DND-41 (cell line): ENCODE measurements at places on chromosomes 6 and 20.

DNA sequence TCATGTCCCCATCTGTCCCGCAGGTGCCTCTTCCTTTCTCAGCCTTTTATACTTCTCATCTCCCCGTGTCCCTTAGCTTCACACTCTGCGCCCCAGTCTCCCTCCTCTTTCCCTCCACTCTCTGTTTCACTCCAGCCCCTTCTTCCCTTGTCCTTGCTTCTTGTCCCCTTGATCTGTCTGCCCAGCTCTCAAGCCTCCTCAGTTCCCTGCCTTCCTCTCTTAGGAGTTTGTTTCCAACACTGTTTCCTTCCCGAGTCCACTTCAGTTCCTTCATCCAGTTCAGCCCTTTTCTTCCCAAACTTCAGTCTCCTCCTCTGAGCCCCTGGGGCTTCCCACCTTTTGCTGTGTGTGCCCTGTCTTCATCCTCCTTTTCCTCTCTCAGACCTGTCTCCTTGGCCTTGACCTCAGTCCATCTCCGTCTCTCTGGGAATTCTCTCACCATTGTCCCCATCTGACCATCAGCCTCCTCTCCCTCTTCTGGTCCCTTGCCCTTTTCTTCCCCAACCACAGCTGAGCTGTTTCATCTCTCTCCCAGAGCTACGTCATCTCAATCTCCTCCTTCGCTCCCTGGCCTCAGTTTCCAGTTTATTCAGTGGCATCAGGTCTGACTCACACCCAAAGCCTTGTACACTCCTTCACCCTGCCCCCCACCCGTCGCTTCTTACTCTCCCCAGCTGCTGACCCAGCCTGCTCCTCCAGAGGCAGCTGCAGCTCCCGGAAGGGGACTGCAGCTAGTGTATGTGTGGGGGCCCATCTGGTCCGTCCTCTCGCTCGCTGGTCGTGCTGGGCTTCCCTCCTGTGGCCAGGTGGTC lies 2.7 kb upstream of the DDR1 start:
- DNase-seq: no peak

- DNase-seq: no peak
Observed at GRCh38 chr6:2047855-2048254, 197.6 kb downstream of the GMDS start.

GRCh38 chr6:143064271-143064670 lies 3.6 kb downstream of the AIG1 start:
- no peak for DNase-seq

DNA sequence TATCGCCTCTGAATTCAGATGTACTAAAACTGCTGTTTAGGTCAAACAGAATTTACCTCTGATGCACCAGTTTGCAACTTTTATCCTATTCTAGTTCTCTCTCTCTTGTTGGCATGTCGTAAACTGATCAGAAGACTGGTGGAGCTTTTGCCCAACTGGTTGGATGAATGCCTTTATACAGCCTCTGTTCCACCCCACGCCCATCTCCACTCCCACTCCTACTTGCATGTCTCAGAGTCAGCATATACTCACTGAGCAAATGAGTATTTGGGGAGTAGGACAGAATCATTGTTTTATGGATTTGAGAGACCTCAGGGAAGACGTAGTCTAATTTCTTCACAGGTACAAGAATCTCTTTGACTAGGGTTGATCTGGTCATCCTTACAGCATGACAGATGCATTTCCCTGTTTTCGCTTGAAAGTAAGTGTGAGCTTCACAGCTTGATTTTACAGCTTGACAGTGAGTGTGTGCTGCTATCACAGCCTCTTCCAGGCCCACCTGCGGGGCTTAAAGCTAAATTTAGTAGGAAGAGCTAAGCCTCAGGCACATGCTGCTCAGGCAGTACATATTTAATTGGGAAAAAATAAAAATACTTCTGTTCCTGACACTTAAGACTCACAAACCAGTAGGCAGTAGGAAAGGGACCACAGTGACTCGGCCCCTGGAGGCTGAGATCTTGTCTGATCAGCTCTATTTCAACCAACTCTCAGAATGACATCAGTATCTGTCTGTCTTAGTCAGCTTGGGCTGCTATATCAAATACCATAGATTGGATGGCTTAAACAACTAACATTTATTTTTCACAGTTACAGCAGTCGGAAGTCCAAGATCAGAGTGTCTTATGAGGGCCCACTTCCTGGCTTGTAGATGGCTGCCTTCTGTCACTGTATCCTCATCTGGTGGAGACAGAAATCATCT lies 30.4 kb downstream of the TRMT6 start:
- DNase-seq: no peak

- DNase-seq: peak; percentile 70
Observed at GRCh38 chr6:125780540-125781313, 10.0 kb upstream of the NCOA7 start.

DNA sequence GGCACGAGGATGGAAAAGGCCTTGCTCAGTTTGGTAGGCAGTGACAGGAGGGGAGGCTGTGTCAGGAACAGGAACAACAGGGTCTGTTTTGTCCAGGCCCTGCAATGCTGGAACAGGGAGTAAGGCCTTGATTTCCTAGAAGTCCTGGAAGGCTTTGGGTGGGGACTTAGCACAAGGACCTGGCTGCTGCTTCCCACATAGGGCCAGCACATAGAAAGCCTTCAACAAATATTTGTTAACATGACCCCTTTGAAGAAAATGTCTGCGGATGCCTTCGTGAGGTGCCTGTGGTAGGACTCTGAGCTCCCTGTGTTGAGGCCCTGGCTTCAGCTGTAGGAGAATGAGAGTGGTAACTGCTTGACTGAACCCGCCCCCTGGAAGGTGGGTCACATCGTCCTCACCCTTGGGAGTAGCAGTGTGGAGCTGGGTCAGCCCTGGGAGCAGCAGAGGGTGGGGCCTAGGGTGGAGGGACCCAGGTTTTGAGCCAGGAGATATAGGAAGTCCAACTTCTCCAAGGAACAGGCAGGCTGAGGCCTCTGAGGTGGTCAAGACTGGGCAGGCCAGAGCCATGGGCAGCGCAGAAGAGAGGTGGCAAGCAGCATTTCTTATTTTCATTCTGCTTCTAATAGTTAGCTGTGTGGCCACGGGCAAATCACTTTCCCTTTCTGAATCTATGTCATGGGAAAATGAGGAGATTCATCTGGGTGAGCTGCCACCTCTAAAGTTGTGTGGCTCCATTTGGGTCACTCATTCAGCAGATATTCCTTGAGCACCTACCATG lies 50.0 kb downstream of the CNBD2 start:
- DNase-seq: no peak

DNA sequence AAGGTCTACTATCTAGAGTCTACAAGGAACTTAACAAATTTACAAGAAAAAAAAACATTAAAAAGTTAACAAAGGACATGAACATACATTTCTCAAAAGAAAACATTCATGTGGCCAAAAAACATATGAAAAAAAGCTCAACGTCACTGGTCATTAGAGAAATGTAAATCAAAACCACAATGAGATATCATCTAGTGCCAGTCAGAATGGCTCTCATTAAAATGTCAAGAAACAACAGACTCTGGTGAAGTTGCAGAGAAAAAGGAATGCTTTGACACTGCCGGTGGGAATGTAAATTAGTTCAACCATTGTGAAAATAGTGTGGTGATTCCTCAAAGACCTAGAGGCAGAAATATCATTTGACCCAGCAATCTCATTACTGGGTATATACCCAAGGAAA lies 48.3 kb downstream of the OGFRL1 start:
- DNase-seq: no peak

GRCh38 chr6:69816026-69816425 lies 19.2 kb upstream of the LMBRD1 start:
- DNase-seq: no peak

- peak; percentile 75 for DNase-seq
Observed at GRCh38 chr6:75208298-75209183, 2.7 kb upstream of the COL12A1 start.

DNA sequence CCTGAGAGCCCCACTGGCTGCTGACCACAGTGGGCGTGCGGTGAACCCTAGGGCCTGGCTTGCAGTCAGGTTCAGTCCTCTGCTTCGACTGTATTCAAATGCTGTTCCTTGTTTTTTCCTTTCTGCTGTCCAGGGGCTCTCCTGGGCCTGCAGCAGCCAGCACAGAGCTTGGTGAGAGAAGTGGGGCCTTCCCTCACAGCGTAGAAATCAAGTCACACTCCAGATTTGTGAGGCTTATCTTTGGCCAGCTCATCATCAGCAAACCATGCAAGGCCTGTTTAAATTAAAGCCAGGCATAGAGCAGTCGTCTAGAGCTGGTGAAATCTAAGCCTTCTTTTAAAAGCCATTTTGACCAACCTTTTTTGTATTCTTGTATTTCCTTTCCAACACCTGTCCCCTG lies 8.4 kb downstream of the FAM120B start:
- no peak for DNase-seq

DNA sequence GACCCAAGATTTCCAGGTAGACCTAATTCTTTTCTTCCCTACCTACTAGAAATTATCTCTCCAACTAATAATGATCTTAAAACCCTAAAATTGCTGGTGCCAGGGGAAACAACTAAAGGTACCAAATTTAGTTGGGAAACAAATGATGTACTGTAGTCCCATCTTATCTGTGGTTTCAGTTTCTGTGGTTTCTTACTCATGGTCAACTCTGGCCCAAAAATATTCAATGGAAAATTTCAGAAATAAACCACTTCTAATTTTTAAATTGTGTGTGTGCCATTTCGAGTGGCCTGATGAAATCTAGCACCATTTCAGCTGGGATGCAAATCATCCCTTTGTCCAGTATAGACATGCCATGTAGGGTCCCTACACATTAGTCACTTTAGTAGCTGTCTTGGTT lies 475.2 kb upstream of the EPHA7 start:
- no peak for DNase-seq

DNA sequence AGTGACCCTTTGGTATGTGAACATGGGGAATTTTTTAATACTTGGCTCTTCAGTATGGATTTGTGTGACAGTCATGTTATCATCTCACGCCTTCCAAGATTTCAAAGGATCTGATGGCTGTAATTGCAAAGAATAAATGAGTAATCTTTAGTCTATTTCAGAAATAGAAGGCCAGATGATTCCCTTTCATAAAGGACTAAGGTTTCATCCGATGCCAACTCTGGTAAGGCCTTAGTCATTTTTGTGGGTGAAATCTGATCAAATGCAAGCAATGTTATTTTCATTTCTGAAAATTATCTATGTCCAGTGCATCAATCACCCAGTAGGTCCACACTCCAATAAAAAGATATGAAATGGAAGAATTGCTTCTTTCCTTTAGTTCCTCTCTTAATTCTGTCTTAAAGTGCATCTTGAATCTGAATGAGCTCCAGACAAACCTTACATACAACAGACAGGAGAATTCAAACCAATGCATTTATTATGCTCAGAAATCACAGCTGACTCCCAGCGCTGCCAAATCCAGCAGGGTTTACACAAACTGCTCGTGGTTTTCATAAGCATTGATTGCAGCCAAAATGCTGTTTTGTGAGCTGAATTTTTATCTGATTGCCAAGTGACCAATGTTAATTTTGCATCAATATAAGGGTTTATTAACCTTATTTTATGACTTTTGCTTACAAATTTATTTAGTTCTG lies 565.2 kb upstream of the MARCKS start:
- no peak for DNase-seq

GRCh38 chr20:50292591-50293283 lies 102.1 kb downstream of the CEBPB start:
- no peak for DNase-seq

DNA sequence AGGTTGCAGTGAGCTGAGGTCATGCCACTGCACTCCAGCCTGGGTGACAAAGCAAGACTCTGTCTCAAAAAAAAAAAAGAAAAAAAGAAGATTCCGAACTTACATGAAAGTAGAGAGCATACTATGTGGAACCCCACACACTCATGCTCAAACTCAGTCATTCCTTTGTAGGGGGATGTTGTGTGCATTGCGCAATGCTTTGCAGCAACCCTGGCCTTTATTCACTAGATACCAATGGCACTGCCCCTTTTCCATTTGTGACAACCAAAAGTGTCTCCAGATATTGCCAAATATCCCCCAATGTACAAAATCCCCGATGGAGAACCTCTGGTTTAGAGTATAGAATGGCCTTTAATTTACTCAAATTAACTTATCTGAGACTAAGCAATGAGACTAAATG lies 158.6 kb downstream of the GJA1 start:
- no peak for DNase-seq

GRCh38 chr20:991850-992249 lies 10.3 kb downstream of the RSPO4 start:
- DNase-seq: no peak

DNA sequence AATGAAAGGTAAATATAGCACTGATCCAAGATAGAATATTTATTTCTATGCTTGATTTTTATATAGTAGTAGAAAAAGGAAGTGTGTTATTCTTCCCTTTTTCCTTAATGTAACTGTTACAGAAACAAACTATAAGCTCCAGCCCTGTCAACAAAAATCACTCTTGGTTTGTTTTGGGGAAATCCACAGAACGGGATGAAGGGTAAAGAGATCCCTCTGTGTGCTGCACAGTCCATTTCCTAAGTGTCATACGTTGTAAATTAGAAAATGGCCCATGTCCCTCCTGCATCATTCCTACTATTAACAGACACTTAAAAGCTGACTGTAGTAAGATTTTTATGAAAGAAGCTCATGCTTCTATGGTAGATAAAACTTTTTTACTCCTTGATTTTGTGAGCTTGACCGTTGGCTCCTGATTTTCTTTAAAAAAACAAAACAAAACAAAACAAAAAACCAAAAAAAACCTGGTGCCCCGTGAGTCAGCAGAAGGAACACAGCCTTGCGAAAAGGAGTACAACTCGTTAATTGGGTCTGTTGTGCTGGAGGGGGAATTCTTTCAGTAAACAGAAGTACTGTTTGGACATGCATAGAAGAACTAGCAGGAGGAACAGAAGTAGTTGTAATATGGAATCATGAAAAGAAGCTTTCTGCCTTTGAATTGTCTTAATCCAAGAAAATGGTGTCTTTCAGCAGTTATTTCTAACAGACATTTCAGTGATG lies 67.5 kb downstream of the RTN4IP1 start:
- no peak for DNase-seq

DNA sequence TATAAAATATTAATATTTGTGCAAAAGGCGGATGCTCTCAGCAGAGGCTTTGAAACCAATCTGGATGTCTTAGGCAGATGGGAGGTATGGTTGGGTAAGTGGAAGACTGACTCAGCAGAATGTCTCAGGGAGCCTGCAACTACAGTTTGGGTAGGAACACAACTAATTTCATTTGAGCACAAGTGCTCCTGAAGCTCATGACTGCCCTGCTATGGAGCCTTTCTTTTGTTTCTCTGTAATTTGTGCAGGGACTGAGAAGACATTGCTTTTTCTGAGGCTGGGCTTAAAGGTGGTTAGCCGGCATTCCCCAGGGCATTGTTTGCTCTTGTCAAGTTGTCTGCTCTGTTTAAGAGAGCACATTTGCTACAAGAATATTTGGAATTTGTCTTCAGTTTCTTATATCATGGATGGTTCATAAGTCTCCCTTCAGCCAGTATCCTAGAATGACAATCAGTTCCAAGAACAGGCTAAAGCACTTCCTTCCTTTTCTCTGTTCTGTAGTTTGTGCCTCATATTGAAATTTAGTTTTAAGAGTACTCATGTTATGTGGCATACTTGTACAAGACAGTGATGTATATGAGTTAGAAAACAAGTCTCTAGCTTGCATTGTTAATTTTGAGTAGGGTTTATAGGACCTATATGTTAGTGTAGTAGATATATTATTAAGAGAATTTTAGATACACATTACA lies 208.3 kb downstream of the ZFAND3 start:
- DNase-seq: peak; percentile 29

- no peak for DNase-seq
Observed at GRCh38 chr6:43297644-43298564, at the start of gene SLC22A7. TSS of gene SLC22A7 (plus strand) at chr6:43298260. CDS start at chr6:43298359, 99 bp downstream.
